ENCODE measurements at places on chromosomes 1 and 21. TPM values are rescaled to one million over a fixed set of nuclear protein-coding genes. Genes with fewer than 3 reads are reported as not detected.

TNFRSF14 gene
- 209 TPM for total RNA-seq

RIMKLA gene
- total RNA-seq: 5.5 TPM

ATP6V1G3 gene
- not detected for total RNA-seq

DMRTA2 gene
- not detected for total RNA-seq

SNRNP40 gene
- 132 TPM for total RNA-seq

DNA sequence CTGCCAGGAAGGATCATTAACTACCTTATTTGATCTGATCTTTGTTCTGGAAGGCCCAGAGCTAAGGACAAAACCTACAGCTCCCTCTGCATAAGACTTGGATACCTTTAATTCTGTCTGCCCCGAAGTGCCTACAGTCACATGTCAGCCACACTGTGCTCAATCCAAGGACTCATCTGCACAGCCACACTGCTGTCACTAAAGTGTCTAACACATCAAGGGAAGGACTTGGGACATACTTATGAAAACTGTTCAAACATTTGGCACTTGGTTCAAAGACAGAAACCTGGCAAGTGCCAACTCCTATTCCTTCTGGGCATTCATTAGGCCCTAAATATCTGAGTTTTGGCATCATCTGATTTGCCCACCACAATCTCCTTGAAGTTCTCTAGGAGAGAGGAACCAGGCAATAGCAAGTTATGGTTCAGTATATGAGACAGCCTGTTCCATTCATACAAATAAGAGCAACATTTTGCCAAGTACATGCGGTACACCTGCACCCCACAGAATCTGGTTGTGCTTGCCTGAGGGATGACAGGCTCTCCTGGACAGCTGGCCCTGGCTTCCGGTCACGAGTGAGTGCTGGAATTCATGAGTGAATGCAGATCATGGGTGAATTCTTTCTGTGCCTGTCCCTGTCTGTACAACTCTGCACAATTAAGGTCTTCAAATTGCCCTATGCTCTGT lies 105.9 kb downstream of the KCNK1 start:
- H3K27ac ChIP-seq: no peak overlapping the region
- H3K27me3 ChIP-seq: peaks cover 2% of the 10 kb centered on the region
- no peaks in the 10 kb centered on the region for H3K36me3 ChIP-seq
- H3K4me1 ChIP-seq: no peaks in the 10 kb centered on the region

DNA sequence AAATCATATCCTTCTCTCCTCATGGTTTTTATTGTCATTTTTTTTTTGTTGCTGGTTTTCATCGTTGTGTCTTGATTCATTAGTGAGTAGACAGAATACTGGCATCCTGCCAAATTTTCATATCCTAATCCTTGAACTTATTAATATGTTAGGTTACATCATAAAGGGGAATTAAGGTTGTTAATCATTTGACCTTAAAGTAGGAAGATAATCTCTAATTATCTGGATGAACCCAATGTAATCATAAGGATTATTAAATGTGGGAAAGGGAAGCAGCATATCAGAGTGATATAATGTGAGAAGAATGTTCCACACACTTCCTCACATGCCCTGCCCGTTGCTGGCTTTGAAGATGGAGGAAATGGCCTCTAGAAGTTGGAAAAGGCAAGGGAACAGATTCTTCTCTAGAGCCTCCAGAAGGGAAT lies 299.7 kb downstream of the HMCN1 start:
- no peaks in the 10 kb centered on the region for H3K27me3 ChIP-seq
- H3K36me3 ChIP-seq: no peaks in the 10 kb centered on the region
- DNase-seq: no peak
- H3K4me1 ChIP-seq: no peaks in the 10 kb centered on the region

GRCh38 chr1:182169203-182169602 lies 107.7 kb upstream of the ZNF648 start:
- H3K4me3 ChIP-seq: no peak overlapping the region
- no peaks in the 10 kb centered on the region for H3K27me3 ChIP-seq
- no peak for DNase-seq
- H3K27ac ChIP-seq: no peak overlapping the region
- H3K4me1 ChIP-seq: peaks cover 3% of the 10 kb centered on the region

- H3K4me1 ChIP-seq: no peaks in the 10 kb centered on the region
- H3K27me3 ChIP-seq: peaks cover 38% of the 10 kb centered on the region
- no peak overlapping the region for H3K27ac ChIP-seq
- no peaks in the 10 kb centered on the region for H3K36me3 ChIP-seq
- H3K4me3 ChIP-seq: no peak overlapping the region
- DNase-seq: peak; percentile 64
Measured at GRCh38 chr1:37734629-37735591, 30.0 kb downstream of the EPHA10 start.

GRCh38 chr1:235093696-235094592 lies 34.7 kb downstream of the TOMM20 start:
- peak overlapping the region; percentile 30 for H3K4me3 ChIP-seq
- peak; percentile 96 for DNase-seq
- H3K27me3 ChIP-seq: no peaks in the 10 kb centered on the region
- peaks cover 9% of the 10 kb centered on the region for H3K4me1 ChIP-seq
- peak overlapping the region; percentile 15 for H3K27ac ChIP-seq

- H3K4me3 ChIP-seq: peak overlapping the region; percentile 83
- peak; percentile 78 for DNase-seq
- peak overlapping the region; percentile 95 for H3K27ac ChIP-seq
- peaks cover 59% of the 10 kb centered on the region for H3K4me1 ChIP-seq
- no peaks in the 10 kb centered on the region for H3K27me3 ChIP-seq
- H3K36me3 ChIP-seq: peaks cover 9% of the 10 kb centered on the region
Measured at GRCh38 chr1:234925440-234926263, 203.0 kb downstream of the TOMM20 start.

DNA sequence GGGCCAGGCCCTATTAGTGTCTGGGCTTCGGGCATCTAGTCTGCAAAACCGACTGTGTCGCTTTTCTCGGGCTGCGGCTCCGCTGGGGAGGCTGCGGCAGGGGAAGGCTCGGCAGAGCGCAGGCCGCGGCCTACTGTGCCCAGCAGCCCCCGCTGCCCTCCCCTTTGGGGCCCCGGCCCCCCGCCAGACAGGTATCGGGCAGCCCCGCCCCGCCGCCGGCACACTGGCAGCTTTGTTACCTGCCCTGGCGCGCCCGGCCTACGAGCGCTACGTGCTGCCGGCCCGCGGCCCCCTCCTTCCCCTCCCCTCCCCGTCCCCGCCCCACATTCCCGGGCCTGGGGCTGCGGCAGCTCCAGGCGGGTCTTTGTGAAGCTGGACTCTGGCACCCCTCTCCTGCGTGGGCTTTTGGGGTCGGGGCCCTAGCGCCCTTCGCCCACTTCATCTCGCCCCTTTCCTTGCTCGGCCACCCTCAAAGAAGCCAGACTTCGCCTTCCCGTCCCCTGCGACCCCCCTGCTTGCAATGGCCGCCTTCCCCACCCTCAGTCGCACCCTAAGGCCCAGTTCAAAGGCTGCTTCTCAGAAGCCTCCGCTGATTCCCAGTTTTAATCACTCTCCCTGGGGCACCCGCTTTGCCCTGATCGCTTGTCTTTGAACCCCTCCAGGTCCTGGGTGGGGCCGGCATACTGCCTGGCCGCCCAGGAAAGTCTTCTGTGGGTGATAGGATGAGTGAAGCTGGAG lies 48.9 kb upstream of the SLC2A1 start:
- no peaks in the 10 kb centered on the region for H3K36me3 ChIP-seq
- H3K4me3 ChIP-seq: no peak overlapping the region
- H3K27ac ChIP-seq: no peak overlapping the region

DNA sequence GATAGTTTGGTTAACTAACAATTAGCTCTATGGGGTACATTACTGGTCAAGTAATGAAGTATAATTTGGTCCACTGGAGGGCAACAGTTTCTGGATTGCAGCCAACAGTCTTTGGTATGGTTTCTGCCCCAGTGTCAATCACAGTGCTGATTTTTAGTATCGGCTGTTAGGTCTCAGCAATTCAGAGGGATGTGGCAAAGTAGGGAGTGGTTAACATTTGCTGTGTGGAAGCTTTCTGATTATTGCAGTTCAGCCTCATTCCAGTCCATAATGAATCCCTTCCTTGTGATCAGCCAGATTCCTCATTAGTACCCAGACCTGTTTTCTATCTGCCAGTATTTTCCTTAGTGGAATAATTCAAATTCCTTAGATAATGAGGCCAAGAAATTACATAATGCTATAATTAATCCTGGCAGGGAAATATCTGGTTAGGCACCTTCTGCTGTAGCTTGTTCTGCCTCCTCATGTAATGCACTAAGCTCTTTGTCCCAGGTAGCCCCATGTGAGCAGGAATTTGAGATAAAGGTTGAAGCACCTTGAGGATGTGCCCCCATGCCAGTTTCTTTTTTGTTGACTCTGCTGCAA lies 14.0 kb downstream of the F3 start:
- no peak overlapping the region for H3K27ac ChIP-seq
- no peak overlapping the region for H3K4me3 ChIP-seq
- no peaks in the 10 kb centered on the region for H3K36me3 ChIP-seq
- H3K4me1 ChIP-seq: no peaks in the 10 kb centered on the region
- peaks cover 15% of the 10 kb centered on the region for H3K27me3 ChIP-seq

DNA sequence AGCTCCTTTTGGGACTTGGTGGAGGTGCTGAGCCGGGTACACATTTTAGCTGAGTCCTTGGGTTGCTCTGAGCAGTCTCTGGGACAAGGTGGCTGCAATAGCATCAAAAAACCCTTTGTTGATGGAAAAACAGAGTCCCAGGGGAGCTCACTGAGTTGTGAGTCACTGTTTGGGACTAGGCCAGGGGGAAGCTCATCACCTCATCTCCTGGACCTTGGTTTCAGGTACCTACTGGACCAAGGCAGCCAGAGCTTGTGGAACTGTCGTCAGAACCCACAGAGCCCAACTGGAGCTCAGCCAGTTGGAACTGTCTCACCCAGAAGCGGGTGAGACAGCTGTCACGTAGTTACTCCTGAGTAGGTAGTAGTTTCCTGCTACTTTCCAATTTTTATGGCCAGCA lies 146.7 kb downstream of the HLX start:
- H3K27me3 ChIP-seq: no peaks in the 10 kb centered on the region
- DNase-seq: no peak
- H3K36me3 ChIP-seq: no peaks in the 10 kb centered on the region
- H3K27ac ChIP-seq: no peak overlapping the region

DNA sequence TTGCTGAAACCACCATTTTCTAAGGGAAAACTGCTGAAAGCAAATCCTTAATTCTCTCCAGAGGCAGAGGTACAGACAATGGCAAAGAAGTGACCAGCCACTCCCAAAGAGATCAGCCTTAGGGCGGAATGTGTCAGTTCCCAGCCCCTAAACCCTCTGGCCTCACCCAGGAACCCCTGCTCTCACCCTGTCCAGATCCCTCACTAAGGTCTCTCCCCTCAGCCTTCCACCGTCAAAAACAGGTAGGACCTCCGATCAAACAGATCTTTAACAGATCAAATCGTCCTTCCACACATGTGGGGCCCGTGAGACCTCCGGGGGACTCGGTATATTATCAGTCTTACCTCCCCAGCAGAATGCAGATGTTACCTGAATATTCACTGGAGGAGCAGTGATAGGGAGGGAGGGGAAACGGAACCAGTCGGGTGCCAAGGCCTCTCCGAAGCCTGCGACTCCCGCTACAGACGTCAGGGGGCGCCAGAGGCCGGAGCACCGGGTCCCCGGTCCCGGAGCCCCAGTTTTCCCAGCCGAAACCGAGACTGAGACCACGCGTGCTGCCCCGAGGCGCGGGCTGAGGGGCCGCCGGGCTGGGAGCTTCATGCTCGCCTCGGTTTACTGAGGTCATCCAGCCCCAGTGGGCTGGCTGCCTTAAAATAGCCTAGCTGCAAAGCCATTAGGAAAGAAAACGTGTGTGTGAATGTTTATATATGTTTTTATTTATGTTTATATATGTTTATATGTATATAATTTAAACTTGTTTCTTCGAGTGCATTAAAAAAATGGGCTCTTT lies 23.6 kb downstream of the GPA33 start:
- H3K4me3 ChIP-seq: peak overlapping the region; percentile 51
- H3K27ac ChIP-seq: no peak overlapping the region
- peak; percentile 94 for DNase-seq
- peaks cover 1% of the 10 kb centered on the region for H3K27me3 ChIP-seq

DNA sequence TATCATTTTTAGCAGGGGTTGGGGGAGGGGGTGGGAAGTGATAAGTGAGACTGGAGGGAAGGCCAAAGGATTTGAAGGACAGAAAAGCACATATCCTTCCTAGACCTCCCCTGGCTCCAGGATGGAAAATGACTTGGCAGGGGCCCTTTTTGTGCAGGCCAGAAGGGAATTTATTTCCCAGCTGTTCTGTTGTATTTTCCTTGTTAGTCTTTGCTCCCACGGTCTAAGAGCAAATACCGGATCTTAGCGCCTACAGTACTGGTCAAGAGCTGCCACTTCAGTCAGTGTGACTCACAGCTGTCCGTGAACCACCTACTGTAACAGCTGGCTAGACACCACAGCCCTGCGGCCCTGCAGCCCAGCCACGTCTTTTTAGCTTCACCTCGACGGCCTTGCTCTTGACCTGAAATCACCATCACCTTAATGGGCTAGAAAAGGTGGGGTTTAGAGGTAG lies 51.0 kb upstream of the ERRFI1 start:
- peaks cover 3% of the 10 kb centered on the region for H3K4me1 ChIP-seq
- peaks cover 15% of the 10 kb centered on the region for H3K27me3 ChIP-seq
- H3K36me3 ChIP-seq: no peaks in the 10 kb centered on the region
- no peak overlapping the region for H3K27ac ChIP-seq

DNA sequence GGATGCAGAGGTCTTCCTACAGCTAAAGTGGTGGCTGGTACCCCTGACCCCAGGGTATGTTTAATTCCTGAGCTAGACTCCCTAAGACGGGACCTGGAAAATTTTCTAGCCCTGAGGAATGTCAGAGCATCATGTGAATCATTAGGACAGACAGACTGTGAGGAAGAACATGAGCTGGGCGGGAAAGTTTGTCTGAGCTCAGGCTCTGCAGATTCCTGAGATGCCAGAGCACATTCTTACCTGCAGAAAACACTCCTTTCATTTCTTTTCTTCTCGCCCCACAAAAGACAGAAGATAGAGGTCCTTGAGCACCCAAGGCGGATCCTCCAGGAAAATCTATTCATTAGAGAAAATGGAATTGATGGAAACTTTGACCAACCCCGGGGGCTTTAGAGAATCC lies 6.5 kb downstream of the CAPN2 start:
- peaks cover 75% of the 10 kb centered on the region for H3K4me1 ChIP-seq
- H3K36me3 ChIP-seq: peaks cover 61% of the 10 kb centered on the region
- DNase-seq: no peak
- no peak overlapping the region for H3K4me3 ChIP-seq
